Occipital lobe (tissue), 3 donors: ENCODE measurements at places on chromosomes 2 and 18. TPM values are rescaled to one million over a fixed set of nuclear protein-coding genes. Genes with fewer than 3 reads are reported as not detected.
A peak's percentile ranks its signal among the peaks of the same experiment; 100 is the strongest.

- DNase-seq, result no peak
These were observed 48.7 kb downstream of the GBX2 start for GRCh38 chr2:236119476-236119875.

VSNL1 gene
- 23.1 TPM for total RNA-seq

DNA sequence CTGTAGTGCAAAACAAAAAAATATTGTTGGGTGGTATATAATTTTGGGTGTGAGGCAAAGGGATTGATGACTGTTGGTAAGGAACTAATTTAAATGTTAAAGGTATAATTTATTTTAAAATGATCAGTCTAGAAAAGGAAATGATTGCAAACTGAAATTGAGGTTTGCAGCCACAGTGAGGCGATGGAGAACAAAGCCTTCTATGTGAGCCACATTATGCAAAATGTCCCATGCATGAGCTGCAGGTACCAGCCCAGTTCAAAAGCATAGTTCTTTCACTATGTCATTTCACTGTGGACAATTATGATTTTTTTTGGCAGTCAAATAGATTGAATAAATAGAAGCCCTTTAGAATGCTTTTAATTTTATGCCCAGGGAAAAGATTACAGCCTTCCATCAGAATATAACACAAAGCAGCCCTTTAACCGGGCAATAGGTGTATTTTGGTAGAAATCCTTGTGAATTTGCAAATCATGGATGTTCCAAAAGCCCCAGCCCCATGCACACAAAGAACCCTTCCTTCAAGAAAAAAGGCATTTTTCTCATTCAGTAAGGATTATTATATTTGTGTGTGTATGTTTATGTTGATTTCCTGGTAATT, 1.7 kb downstream of the MAP2 start:
- peak; percentile 9 for DNase-seq

DNA sequence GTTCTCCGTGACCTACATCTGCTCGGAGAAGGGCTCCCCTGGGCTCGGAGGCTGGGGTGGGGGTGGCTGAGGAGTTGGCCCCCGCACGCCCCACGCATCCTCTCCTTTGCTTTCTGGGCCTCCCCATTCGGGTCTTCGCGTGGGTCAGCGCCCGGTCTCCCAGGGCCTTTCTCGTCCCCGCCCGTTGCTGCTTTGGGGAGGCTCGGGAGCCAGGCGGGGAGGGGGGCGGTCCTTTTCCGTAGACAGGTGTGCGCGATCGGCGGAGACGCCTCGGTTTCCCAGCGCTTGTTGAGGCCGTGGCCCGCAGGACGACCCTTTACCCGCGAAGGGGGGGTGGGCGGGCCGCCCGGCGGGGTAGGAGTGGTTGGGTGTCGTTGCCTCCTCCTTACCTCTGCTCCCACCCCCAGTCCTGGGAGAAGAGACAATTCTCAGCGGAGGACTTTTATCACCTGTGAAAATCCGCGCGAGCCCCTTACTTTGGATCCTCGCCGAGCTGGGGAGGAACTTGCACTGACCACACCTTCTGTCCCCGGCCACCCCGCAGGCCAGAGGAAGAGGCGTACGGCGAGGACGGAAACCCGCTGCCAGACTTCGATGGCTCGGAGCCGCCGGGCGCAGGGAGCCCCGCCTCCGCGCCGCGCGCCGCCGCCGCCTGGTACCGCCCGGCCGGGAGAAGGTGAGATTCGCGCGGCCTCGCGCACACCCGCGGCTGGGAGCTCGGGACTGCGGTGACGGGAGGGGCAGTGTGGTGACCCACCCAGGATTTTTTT, 2.6 kb downstream of the ADCYAP1 start:
- DNase-seq, result no peak

TMEM178A gene
- total RNA-seq, result 25.1 TPM

DNA sequence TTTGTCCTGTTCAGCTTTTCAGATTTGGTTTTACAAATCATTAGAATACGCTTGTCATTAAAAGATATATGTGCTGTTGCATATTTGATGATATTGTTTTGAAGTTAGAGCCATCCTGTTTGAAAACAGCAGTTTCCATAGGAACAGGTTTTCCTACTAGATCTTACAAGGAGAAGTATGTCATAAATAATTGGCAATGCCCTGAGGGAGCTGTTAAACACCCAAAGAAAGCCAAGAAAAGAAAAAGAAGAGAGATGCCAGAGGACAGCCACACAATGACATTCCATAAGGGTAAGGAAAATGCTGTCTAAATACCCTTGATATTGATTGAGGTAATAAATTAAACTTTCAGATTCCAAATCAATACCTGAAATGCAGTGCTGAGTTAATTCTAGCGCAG, 392.2 kb upstream of the CRIM1 start:
- DNase-seq, result no peak
